Stimulated activated CD8-positive, alpha-beta memory T cell treated with anti-CD3 and anti-CD28 coated beads, Interleukin-12 subunit alpha, Interleukin-12 subunit beta, amount 100 ng/mL, for 4 hours (primary cell): ENCODE measurements at places on chromosomes 13 and 19.

DNA sequence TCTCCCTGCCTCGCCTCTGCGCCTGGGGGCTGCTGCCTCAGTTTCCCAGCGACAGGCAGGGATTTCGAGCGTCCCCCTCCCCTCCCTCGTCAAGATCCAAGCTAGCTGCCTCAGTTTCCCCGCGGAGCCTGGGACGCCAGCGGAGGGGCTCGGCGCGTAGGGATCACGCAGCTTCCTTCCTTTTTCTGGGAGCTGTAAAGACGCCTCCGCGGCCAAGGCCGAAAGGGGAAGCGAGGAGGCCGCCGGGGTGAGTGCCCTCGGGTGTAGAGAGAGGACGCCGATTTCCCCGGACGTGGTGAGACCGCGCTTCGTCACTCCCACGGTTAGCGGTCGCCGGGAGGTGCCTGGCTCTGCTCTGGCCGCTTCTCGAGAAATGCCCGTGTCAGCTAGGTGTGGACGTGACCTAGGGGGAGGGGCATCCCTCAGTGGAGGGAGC, 722 bp upstream of the ICAM1 start:
- peak; percentile 64 for DNase-seq

DNA sequence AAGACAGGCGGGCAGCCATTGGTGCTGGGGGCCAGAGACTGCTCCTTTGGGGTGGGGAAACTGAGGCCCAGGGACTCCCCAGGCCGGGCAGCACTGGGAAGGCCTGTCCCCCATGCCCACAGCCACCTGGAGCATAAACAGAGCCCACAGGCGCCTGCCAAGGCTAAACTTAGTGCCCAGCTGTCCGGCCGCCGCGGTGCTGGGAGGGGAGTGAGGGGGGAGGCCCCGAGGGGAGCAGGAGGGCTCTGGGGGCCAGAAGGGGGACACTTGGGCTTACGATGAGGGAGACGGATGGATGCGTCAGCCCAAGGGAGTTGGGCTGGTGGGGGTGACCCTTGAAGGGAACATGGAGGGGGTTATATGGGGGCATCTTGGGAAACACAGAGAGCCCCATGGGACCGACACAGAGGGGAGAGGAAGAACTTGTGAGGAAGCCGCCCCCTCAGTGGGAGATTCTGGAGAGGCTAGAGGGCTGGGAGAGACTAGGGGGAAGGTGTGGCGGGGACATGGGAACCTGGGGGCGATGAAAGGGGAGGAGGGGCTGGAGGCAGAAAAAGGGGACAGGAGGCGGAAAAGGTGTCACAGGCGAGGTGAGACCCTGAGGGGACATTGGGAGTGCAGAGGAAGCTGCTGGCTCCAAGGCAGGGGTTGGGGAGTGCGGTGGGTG, 2.2 kb downstream of the CERS1 start:
- DNase-seq: no peak

GRCh38 chr13:74730556-74731331, 596.5 kb upstream of the KLF12 start:
- DNase-seq: no peak

- no peak for DNase-seq
These were observed 800.0 kb downstream of the SLITRK6 start for GRCh38 chr13:84999252-84999651.

GRCh38 chr13:21516805-21517204, 57.7 kb upstream of the ZDHHC20 start:
- DNase-seq: no peak

- no peak for DNase-seq
These were observed 9.5 kb upstream of the ZNF541 start for GRCh38 chr19:47582320-47582909.

- no peak for DNase-seq
These were observed 24.2 kb downstream of the ZFR2 start for GRCh38 chr19:3844596-3844995.

DNA sequence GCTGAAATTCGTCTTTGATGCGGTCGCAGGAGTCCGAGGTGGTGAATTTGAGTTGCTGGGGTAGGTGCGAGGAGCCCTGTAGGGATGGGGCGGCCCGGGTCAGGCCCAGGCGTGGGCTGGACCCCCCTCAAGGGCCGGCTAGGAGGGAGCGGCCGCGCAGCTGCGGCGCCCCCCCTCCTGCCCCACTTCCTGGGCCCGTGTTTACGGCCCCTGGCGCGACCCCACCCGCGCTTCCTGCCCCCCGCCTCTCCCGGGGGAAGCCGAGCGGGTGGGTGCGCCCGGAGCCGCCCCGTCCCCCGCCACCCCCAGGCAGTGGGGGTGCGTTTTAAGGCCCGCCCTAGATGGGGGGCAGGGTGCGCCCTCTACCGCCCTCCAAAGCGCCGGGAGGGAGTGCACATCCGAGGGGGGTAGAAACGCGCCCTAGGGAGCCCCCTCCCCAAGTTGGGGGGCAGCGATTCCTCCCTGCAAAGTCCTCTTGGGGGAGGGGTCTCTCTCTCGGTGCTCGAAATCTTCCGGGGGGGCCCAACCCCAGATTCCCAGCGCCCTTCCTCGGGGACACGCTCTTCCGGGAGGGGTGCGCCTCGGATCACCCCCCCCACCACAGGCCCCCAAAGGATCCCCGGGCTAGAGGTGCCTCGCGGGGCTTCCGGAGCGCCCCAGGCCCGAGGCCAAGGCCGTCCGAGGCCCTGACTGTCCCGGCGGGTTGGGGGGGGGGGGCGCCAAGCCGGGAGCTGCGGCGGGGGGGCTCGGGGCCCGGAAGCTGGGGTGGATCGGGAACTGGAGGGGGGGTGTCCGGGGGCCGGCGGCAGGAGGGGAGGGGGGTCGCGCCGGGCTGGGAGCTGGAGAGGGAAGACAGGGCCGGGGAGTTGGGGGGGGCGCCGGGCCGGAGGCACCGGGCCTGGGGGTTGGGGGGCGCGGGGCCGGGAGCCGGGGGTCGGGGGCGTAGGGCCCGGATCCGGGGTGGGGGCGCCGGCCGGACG, 823 bp downstream of the TLE5 start:
- DNase-seq: peak; percentile 69

DNA sequence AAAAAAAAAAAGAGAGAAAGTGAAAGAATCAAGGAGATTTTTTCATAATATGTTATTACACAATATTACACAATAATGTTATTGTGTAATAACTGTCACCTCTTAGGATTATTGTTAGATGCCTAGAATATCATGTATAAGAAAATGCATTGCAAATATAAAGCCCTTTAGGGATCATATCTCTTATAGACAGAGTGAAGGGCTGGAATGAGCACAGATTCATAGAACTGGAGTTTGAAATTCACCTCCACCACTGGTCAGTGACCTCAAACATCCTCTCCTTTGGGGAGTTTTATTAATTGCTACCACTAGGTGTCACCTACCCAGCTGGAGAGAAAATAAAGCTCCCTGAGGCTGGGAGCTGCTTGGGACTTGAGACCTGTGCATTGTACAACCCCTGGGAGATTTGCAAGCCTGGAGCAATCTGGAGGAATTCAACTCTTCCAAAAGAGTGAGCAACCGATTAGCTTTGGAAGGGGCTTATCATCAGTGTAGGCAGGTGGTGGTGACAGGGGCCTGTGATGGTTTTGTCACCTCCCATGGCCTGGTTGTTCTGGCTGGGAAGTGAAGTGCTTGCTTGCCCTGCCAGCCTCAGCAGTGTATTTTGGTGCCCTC, 30.3 kb upstream of the FRY start:
- no peak for DNase-seq

DNA sequence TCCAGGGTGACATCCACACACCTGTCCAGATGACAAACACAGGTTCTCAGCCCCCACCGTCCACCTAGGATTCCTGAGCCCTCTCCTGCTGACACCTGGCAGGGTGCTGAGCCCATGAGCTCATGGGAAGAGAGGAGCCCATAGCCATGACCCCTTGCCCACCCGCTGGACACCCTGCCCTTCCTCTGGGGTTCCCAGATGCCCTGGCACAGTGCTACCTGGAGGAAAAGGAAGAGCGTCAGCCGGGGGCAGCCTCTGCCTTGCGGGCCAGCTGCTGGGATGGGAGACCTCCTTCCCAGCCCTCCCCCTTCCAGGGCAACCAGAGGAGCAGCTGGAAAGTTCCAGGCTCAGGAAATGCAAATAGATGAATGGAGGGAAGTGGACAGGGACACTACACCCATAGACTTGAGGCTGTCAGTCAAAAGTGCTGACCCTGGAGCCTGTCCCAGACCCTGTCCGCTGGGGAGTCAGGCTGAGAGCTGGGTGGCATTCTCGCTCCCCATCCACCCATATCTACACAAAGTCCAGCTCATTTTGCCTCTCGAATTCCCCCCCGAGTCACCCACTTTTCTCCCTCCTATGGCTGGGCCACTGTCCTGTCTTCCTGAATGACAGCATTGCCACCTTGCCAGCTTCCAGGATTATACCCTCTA, 12.3 kb upstream of the ARHGEF18 start:
- no peak for DNase-seq

GRCh38 chr19:52941941-52942385, 18.7 kb upstream of the ZNF888 start:
- no peak for DNase-seq

- no peak for DNase-seq
These were observed 14.0 kb upstream of the TMEM86B start for GRCh38 chr19:55242517-55242916.

DNA sequence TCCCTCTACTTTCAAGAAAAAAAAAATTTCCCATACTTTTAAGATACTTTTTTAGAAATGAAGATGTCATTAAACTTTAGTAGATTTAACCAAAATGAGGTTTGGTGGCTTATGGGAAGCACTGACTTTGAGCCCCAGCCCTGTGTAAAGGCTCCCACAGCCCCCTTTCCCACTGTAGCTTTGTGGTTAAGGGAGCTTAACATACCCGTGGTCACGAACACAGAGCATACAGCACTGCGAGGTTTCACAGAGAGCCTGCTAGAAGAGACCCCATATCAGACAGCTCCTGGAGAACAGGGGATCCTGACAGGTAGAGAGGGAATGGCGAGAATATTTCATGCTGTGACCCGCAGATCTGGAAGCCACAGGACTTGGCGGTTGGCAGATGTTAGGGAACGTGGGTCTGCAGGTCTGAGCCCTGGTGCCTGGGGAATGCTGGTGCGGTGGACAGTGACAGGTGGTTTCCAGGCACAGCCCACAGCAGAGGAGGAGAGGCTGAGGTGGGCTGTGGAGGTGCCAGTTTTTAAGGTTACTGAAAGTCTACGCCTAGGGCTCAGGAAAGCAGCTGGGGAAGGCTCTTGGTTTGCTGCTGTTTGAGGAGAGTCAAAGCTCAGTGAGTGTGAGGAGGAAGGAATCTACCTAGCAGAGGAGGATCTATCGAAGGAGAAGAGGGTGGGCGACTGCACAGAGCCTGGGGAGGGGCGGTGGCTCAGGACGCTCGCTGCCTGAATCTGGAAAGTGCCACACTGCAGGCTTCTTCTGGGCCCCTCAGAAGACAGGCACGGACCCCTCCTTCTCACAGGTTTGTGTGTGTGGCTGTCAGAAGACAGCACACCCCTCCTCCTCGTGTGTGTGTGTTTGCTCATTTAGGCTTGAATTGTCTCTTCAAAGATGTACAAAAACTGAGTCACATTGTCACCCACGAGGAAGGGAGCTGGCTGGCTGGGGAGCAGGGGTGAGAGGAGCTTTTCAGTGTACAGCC, 49.9 kb downstream of the SLC7A9 start:
- DNase-seq: no peak

GRCh38 chr19:47511681-47512080, 3.2 kb downstream of the NAPA start:
- DNase-seq: no peak

DNA sequence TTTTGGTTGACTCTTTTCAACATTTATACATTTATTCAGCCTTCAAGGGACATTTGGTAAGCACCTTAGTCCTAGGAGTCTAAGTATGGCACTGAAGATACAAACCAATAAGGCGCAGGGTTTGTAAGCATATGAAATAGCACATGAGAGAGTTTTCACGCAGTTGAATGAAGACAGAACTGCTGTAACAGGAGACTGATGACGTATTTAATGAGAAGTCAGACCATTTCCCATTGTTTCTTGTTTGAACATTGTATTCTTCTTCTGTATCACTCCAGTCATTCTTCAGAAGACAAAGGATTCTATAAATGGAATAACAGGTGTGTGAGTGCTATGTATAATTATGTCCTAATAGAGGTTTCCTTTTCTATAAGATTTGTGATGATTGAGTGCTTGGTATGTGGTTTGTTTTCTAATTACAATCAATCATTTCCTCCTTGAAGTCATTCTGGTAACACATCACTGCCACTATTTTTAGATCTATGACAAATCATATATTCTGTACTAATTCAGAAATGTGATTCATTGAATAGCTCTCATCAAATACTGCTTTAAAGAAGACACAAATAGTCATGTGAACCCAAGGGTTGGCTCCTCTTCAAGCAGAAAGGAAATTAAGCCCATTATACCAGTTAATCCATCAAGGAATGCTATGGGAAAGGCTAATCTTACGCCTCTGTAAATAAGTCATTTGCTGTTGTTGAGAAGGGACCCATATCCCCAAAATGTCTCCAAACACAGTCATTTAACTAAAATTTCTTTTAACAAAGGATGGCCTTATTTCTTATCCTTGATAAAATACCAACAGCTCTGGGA, 222.8 kb upstream of the NBEA start:
- no peak for DNase-seq

GRCh38 chr19:844546-844971, 3.8 kb downstream of the PRTN3 start:
- DNase-seq: no peak

DNA sequence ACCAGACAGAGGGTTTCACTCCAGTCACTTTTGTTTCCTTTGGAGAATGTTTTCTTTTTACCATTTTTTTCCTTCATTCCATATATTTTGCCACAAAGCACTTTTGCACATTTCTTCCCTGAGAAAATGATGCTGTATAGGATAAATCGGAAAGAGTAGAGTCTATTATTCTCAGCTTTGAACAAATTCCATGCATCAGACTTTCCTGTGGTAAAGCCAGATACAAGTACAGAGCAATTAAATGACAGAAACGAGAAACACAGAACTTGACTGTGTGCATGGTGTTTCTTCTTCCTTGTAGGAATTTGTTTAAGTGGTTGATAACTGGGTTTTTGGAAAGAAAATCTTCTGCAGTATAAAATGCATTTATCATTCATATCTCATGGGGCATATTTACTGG, 107.4 kb upstream of the CSNK1A1L start:
- no peak for DNase-seq

DNA sequence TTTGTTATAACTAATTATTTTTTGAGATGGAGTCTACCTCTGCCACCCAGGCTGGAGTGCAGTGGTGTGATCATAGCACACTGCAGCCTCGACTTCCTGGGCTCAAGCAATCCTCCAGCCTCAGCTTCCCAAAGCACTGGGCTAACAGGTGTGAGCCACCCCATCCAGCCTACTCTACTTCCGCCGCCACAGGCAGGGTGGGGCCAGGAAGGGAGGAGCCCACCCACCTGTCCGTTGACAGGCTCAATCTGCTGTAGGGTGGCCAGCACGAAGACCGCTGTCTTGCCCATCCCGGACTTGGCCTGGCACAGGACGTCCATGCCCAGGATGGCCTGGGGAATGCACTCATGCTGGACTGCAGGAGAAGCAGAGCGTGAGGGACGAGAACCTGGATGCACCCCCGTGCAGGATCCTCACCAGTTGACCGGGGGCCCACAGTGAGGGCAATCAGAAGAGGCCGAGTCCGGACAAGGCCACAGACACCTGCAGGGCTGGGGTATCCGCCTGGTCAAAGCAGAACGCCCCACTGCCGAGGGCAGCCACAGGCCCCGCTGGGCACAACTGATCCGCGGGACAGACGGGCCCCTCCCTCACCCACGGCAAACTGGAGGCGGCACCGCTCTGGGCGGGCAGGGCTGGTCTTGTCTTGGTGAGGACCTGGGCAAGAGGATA, 6.7 kb downstream of the DDX39A start:
- no peak for DNase-seq
